ENCODE measurements at places on chromosomes 11 and 22. TPM values are rescaled to one million over a fixed set of nuclear protein-coding genes. Genes with fewer than 3 reads are reported as not detected.

DDIAS gene
- not detected for total RNA-seq

PTGDR2 gene
- 0.49 TPM for total RNA-seq

DNA sequence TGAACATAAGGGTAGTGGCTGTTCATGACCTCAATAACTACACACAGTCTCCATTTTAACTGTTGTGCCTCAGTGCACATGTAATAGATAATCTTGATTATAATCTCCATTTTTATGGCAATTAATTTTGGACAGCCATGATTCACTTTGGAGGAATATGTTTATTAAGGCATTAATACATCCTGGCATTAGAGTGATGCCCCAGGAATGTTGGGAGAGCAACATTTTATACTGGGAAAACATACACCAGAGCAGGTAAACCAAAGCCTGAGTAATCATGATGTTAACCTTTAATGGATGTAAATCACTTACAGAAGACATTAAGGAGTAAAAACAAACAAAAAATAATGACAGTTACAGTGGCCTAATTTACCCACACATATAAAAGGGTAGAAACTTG, 886.3 kb upstream of the RAG2 start:
- no peak for DNase-seq

DNA sequence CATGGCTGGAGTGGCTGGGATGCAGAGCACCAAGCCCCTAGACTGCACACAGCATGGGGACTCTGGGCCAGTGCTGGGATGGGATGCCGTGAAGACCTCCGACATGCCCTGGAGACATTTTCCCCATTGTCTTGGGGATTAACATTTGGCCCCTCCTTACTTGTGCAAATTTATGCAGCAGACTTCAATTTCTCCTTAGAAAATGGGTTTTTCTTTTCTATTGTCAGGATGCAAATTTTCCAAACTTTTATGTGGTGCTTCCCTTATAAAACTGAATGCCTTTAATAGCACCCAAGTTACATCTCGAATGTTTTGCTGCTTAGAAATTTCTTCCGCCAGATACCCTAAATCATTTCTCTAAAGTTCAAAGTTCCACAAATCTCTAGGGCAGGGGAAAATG, 29.2 kb downstream of the RSF1 start:
- DNase-seq: no peak

DNA sequence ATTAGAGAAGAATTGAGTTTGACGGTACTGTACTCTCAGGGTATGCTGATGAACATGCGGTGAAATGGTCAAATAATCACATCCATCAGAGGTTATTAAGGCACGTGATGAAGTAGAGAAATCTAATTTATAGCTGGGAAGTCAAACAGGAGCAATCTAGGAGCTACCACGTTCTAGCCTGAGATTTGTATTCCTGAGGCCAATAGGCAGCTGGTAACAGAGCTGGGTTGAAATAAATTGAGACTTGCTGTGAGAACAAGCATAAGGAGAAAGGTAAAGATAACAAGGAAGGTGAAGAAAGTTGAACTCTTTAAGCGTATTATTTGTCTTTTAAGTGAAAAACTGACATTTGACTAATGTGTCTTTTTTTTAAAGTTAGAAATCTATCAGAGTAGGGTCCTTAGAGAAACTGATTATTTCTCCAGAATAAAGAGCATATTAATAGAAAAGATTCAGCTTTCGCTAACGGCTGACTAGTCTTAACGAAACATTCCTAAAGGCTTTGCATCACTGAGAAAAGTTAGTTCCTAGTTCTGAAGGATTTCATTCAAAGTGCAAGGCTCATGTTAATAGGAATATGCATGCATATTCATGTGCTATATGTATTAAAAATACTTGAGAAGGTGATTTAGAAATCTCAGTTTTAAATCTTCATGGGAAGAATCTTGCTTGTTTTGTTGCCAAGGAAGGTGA, 5.2 kb upstream of the WEE1 start:
- no peak for DNase-seq

GRCh38 chr11:93668171-93668570, 6.7 kb downstream of the CEP295 start:
- DNase-seq: no peak

- no peak for DNase-seq
Measured at GRCh38 chr22:46967445-46968358, 205.3 kb downstream of the TBC1D22A start.
